ENCODE measurements at places on chromosomes 1 and 21.

DNA sequence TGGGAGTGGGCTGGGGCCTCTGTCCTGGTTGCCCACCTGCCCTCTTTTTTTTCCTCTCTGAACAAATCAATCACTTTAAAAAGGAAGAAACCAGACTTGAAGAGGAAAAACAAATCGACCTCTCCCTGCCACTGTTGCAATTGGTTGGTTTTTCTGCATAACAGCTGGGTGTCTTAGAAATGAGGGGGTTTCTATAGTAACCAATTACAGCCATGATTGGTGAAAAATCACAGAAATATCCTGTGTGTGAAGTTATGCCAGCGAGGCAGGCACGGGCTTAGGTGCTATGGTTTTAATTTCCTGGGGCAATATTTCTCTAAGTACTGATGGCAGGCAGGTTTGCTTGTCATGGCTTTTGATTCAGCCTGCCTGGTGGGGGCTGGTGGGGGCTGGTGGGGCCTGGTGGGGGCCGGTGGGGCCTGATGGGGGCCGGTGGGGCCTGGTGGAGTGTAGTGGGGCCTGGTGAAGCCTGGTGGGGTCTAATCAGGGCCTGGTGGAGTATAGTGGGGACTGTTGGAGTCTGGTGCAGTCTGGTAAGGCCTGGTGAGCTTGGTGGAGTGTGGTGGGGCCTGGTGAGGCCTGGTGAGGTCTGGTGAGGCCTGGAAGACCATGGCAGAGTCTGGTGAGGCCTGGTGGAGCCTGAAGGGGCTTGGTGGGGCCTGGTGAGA, 54.6 kb downstream of the AJAP1 start:
- no peak for DNase-seq

GRCh38 chr1:244751271-244751895, 84.1 kb upstream of the COX20 start:
- no peak for DNase-seq

DNA sequence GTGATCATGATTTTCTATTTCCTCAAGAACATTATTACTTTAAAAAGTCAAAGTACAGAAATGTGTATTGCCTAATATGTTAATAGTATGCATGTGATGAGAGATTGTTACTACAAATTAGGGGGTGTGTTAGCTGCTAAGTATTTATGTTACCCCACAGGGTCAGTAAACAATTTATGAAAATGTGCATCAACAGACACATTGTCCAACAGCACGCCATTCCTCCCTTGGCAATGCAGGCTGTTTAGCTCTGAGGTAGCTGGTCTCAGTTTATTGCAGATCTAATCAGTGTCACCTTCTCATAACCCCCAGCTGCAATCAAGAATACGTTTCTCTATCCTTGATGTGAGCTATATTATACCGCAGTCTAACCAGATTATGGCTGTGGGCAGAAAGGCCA, 99.4 kb downstream of the TNR start:
- DNase-seq: no peak

- no peak for DNase-seq
Measured at GRCh38 chr1:28028873-28029654, 59.3 kb downstream of the EYA3 start.

DNA sequence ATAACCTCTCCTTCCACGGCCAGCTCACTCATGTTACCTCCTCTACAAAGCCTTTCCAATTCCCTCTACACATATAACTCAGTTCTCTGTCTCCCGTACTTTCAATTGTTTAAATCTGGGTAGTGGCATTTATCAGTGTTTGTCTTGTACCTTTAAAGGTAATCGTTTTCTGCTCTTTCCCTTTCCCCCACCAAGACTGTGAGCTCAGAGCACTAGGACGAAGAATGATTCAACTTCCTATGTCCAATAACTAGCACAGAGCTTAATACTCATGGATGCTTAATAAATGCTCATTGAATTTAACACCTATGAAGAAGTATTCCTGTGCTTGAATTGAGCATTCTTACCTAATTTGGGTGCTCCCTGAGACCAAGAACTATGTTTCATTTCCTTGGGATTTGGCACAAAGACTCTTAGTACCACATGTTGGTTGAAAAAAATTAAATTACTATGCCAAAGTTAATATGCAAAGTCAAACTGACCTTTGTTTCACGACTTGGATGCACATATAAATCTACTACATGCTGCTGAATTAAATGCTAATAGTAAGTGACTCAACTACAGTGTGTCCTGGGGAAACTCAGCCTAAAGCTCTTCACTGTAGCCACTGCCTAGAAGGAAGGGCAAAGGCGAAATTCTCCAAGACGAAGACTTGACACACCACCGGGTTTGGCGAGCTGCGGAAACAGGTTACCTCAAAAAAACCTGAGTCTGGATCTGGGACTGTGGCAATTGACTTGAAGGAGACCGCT, 30.6 kb upstream of the C1orf185 start:
- DNase-seq: no peak
